ENCODE measurements at places on chromosomes 11 and 22. TPM values are rescaled to one million over a fixed set of nuclear protein-coding genes. Genes with fewer than 3 reads are reported as not detected.
A peak's percentile ranks its signal among the peaks of the same experiment; 100 is the strongest.

GRCh38 chr22:21628386-21629254 lies 1.2 kb downstream of the YDJC start:
- DNase-seq, result no peak

DNA sequence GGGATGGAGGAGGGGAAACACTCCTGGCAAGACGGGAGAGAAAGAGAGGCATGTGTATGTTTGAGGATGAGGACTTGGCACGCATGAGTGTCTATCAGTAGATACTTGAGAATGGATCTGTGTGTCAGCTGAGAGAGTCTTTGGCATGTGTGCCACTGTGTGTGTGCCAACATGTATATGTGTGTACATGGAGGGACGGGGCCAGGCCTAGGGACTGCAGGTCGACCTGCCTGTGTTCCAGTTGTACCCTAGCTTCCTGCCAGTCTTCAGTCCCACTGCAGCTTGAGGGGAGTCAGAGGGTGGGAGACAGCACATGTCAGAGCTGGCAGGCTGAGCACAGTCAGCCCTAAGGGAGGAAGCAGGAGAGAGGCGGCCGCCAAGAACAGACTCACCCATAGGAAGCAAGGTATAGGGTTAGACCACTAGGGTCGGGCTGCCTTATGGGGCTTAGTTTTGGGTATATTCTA lies 5.6 kb downstream of the CLCF1 start:
- DNase-seq, result no peak

- DNase-seq, result no peak
Measured at GRCh38 chr22:25663654-25664053, 78.3 kb upstream of the MYO18B start.

DNA sequence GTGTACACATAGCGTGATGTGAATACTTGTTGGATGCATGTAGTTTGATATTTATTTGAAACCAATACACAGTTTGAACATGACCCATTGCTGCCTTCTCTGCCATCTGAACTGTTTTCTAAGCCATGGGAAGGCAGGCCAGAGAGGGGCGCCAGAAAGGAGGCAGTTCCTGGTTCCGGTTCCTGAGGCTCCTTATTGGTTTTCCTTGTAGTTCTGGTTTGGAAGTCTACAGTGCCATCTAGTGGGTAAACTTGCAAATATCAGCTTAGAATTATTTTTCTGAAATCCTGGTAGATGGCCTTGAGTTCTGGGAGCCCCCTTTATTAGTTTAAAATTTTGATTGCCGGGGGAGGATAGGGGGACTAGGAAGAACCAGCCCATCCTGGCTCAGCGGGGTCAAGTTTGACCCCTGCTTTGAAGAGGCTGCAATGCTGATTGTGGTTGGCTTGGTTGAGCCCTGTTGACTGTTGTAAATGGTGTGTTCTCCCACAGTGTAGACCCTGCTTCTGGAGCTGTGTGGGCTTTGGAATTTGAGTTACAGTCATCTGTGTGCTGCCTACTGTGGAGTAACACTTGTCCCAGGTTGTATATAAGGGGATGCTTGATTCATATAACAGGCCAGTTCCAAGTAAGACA lies 48.4 kb downstream of the GRAMD1B start:
- peak; percentile 45 for DNase-seq

DNA sequence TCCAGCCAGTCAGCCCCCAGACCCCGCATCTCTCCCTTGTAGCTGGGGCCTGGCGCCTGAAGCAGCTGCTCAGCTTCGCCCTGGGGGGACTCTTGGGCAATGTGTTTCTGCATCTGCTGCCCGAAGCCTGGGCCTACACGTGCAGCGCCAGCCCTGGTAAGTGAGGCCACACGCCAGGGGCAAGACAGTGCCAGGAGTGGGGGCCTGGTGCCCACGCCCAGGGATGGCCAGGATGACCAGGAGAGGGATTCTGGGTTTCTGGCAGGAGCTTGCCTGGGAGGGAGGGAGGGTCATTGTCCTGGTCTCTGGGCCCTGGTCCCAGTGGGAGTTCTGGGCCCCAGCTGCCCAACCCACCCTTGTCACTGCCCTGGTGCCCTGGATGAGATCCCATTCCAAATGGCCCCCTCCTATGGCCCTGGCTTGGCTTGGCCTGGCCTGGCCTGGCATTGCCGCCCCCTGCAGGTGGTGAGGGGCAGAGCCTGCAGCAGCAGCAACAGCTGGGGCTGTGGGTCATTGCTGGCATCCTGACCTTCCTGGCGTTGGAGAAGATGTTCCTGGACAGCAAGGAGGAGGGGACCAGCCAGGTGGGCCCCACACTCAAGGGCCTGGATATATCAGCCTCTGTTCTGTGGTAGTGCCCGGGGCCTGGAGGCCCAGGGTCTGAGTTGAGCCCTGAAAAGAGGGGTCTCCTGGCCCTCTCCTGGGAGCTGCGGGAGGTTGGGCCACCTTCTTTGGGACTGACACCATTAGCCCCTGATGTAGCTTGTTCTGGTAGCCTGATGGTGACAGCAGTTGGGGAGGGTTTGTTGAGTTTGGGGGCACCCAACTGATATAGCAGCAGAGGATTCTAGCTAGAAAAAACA lies 3.7 kb downstream of the SLC39A13 start:
- no peak for DNase-seq

- DNase-seq, result no peak
Measured at GRCh38 chr11:33674035-33674814, 26.4 kb downstream of the C11orf91 start.

GRCh38 chr22:26342745-26343410 lies 86.2 kb upstream of the ASPHD2 start:
- no peak for DNase-seq

DNA sequence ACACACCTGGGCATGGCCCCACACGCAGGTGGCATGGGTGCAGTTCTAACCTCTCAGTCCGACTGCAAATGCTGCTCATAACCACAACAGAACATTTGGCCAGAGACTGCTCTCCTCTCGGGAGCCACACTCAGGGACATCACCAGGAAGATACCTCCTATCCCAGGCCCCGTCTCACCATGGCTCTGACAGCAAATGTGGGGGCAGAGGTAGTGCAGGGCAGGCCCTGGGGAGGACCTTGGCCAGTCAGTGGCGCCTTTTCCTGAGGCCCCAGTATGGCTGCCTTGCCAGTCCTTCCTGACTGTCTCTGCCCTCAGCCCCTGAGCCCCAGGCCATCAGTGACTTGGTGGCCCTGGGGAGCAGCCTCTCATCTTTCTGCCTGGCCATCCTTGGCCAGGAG lies 2.8 kb downstream of the KRTAP5-6 start:
- DNase-seq, result no peak

- DNase-seq, result no peak
Measured at GRCh38 chr11:9025101-9025850, 21.5 kb upstream of the NRIP3 start.

- no peak for DNase-seq
Measured at GRCh38 chr22:28544431-28544868, 135.2 kb downstream of the TTC28 start.

- DNase-seq, result no peak
Measured at GRCh38 chr22:32764330-32765131, 37.0 kb upstream of the TIMP3 start.

DNA sequence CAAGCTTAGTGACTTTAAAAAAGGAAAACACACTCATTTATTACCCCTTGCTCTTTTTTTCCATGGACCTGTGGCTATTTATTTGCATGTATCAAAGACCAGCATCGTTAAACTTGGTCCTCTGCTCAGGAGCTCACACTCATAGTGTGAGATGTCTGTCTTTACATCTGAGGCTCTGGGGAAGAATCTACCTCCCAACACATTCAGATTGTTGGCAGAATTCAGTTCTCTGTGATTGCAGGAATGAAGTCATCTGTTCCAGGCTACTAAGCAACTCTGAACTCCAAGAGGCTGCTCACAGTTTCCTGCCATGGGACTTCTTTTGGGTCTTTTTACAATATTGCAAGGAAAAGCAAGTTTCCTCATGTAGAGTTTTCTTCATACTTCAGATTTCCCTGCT lies 138.8 kb downstream of the LRRC4C start:
- peak; percentile 39 for DNase-seq

- no peak for DNase-seq
Measured at GRCh38 chr11:68390315-68390714, 70.2 kb upstream of the PPP6R3 start.

GRCh38 chr11:87275176-87275575 lies 237.4 kb downstream of the TMEM135 start:
- no peak for DNase-seq

DNA sequence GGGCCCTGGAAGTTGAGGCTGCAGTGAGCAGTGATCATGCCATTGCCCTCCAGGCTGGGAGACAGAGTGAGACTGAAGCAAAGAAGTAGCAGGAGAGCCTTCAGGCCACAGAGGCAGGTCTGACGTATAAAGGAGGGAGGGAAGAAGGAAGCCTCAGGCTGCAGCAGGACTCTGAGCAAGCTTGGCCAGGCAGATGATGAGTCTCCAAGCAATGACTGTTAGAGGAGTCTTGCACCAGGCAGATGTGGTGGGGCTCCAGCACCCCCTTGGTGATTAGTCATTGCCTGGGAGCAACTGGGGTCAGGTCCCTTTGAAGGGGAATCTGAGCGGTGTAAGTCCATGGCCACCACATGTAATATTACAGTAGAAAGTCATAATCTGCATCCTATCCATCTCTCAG lies 36.6 kb upstream of the NFAM1 start:
- no peak for DNase-seq

GRCh38 chr22:39567135-39567946 lies 3.2 kb upstream of the CACNA1I start:
- no peak for DNase-seq

DNA sequence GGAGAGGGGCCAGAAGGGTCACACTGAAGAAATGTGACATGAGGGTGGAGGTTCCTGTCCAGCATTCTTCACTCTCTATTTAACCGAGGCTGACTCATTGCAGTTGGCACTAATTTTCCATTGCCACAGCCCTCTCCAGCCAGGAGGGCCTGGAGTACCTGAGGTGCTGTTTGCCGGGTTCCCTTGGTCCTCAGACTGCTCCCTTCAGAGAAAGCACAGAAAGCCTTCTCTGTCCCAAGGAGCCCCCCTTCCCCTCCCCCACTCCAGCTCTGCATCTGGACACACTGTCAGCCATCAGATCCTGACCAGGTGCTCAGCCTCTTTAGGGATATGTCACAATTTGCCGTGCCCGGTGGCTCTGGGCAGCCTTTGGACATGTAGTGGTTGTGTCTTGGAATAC lies 3.2 kb upstream of the C11orf91 start:
- DNase-seq, result no peak

GRCh38 chr11:10329935-10330334 lies 25.1 kb downstream of the ADM start:
- DNase-seq, result no peak

DNA sequence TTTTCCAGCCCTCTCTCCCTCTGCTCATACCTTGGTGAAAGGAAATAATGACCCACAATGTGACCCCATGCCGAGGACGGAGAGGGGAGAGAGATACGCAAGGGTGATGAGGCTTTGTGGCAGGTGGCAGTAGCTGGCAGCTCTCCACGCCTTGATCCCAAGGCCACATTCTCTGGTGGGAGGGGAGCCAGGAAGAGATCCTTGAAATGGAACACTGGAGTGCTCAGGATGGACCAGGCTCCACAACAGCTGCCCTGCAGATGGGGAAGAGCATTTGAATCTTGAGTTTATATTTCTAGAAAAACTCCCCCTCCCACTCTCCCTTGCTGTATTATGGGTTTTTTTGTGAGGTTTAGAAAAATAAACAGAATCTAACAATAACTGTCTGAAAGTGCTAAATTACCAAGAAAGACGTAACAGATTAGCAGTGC lies 61.6 kb upstream of the CDON start:
- DNase-seq, result no peak

- no peak for DNase-seq
Measured at GRCh38 chr11:76863196-76863777, 2.6 kb downstream of the ACER3 start.

DNA sequence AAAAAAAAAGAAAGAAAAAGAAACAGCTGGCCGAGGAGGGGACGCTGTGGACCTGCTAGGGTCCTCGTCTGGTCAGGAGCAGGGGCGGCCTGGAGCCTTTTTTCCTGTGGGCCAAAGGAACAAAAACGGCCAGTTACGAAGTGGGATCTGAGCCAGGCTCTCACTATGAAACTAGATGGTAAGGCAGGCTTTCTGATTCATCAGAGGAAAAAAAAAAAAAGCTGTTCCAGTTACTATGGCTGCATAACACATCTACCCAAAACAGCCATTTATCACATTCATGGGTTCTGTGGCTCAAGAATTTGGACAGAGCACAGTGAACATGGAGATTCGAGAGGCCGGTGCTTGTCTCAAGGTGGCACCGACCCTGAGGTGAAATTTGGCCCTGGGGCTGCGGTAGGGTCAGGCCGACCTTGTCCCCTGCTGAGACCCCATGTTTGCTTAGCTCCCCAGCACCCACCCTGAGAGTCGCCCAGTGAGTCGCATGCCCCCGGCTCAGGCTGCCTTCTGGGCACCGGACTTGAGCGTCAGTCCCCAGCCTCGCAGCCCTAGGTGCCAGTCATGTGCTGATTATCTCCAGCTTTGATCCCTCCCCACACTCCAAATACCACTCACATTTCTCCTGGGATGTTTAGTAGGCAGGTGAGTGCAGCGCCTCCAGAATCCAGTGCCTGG lies 34.2 kb downstream of the MRGPRD start:
- DNase-seq, result no peak

DNA sequence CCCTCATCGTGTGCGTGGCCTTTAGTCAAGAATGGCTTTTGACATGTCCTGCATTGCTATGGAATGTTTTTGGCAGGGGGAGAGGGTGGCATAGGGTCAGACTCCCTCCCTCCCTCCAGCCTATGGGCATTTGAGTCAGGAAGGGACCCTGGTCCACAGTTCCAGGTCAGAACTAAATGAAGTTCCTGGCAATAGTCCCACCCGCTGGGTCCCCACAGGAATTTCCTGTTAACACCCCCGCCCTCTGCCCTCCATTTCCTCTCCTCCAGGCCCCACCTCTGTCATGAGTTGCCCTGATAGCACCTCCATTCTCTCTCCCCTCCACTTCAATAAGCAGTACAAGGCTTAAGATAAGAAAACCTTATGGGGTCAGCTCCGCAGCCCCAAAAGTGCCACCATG lies 40.8 kb upstream of the LMO2 start:
- DNase-seq, result no peak

DNA sequence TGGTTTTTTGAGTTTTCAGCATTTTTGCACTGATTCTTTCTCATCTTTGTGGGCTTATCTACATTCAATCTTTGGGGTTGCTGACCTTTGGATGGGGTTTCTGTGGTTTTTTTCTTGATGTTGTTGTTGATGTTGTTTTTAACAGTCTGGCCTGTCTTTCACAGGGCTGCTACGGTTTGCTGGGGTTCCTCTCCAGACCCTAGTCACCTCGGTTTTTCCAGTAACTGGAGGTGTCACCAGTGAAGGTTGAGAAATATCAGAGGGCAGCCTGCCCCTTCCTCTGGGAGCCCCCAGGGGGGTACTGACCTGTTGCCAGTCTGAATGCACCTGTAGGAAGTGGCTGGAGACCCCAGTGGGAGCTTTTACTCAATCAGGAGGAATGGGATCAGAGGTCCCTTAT lies 365.4 kb downstream of the JRKL start:
- no peak for DNase-seq

GRCh38 chr11:64608046-64608445 lies 17.0 kb downstream of the SLC22A12 start:
- no peak for DNase-seq

The TMEM184B gene
- polyA plus RNA-seq, result 71.7 TPM

The DMC1 gene
- 5.0 TPM for polyA plus RNA-seq

The TMEM86A gene
- polyA plus RNA-seq, result 3.8 TPM

The DESI1 gene
- 20.2 TPM for polyA plus RNA-seq

The CELSR1 gene
- 2.4 TPM for polyA plus RNA-seq

The ANGPTL5 gene
- 0.38 TPM for polyA plus RNA-seq

The TIMP3 gene
- 89.6 TPM for polyA plus RNA-seq

The BCL2L13 gene
- 39.6 TPM for polyA plus RNA-seq

The CFAP68 gene
- 15.7 TPM for polyA plus RNA-seq

The SMTNL1 gene
- 246 TPM for polyA plus RNA-seq

The KREMEN1 gene
- 94.7 TPM for polyA plus RNA-seq

The MYO18B gene
- polyA plus RNA-seq, result 117 TPM

Measured in forelimb muscle (tissue), 1 donor.